ENCODE measurements at places on chromosomes 5 and 9.

- no peak for DNase-seq
Measured at GRCh38 chr5:141942185-141942857, 15.7 kb downstream of the PCDH12 start.

DNA sequence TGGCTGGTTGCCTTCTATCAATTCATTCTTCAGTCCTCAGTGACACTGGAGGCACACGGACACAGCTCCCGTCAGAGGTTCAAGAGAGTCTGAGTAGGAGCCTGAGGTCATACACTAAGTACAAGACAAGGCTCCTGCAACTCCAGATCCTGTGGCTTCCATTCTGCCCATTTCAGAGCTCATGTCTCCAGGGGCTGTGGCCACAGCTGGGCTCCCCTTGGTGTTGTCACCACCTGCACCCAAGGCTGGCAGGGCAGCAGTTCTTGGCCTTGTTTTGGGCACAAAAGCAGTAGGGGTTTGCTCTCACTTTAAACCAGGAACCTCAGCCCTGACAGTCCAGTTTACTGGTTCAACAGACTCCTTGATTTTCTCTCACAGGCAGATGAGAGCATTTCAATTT lies 189.6 kb downstream of the ICE1 start:
- DNase-seq: no peak

DNA sequence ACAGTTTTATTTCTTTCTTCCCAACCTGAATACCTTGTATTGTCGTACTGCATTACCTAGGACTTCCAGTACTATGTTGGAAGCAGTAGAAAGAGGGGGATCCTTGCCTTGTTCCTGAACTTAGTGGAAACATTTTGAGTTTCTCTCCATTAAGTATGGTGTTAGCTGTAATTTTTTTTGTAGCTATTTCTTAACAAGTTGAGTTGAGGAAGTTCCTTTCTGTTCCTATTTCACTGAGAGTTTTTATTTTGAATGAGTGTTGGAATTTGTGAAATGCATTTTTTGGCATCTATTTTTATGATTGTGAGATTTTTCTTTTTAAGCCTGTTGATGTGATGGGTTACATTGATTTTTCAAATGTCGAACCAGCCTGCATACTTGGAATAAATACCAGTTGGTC lies 49.0 kb downstream of the FSD1L start:
- no peak for DNase-seq

- no peak for DNase-seq
Measured at GRCh38 chr5:143782588-143783386, 29.2 kb upstream of the HMHB1 start.

DNA sequence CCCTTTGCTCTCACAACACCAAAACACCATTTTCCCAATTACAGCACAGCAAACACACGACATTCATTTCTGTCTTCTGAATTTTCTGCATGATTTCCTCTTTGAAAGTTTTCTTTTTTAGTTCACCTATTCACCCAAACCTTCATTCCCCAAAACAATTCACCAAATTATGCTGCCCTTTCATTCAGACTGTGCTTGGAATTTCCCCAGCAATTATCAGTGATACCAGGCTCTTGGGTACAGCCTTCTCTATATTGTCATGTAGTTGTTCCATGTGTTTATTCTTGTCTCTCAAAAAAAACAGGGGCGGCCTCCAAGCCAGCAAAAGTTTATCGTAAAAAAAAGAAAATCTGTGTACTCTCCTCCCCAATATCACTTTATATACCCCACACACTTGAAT lies 9.0 kb upstream of the LIX1 start:
- DNase-seq: no peak

DNA sequence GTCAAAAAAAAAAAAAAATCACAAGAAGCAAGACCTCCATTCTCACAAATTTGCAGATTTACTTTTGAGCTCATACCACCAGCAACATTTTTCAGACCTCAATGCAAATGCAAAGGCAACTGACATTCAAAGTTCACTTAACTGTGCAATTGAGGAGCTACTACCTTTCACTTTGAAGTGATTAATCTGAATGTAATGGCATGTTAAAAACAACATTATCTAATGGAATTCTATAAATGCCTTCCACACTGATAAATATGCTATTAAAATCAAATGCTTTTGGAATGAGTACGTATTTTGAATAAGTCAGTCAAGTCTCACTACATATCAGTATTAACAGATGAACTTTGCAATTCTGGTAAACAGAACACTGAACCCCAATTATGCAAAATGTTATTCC lies 32.3 kb downstream of the UBQLN1 start:
- no peak for DNase-seq

- DNase-seq: peak; percentile 82
Measured at GRCh38 chr5:115098041-115098702, 71.5 kb downstream of the TRIM36 start.

DNA sequence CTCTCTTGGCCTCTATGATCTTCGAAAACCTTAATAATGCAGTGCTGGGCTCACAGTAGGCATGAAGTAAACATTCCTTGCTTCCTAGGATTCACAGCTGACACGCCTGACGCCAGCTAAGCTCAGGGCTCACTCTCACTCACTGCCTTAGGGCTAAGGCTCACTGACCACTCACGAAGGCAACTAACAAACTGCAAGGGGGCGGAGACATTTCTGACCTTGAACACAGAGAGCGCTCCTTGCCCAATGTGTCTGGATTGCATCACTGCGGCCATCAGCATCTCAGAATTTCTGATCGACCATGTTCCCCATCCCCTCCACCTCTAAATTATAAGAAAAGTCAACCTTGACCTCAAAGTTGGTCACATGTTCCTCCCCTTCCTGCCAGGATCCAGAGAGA lies 372.6 kb downstream of the EBF1 start:
- DNase-seq: no peak

DNA sequence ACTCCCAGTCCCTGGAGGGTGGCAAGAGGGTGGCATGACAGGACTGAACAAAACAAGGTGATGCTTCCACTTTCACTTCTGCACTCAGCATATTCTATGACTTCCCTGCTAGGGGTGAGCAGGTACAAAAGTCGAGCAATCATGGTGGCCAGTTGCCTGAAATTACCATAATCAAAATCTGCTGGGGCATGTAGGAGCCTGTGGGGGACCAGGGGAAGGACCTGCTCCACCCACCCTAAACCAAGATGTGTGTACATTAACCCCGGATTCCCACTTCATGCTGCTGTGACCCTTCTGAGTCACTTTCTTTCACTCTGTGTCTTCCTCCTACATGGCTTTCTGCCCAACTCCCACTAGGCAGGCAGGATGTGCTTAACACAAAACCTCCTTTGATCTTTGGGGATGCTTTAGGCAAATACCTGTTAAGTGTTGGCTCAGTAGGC lies 73.3 kb upstream of the PHF24 start:
- no peak for DNase-seq

DNA sequence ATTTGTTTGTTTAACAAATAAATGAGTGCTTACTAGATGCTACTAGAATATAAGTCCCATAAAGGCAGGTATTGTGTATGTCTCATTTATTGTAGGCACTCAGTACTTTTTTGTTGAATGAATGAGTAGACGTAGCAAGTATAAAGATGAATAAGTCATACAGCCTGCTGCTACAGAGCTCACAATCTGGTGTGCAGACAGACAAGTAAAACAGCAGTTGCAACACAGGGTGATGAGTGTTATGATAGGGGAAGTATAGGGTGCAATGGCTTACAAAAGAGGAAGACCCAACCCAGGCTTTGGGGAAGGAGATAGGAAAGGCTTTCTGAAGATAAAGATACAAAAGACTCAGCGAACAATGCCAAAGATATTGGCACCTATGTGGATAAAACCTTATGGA lies 47.7 kb downstream of the SH3RF2 start:
- DNase-seq: no peak

DNA sequence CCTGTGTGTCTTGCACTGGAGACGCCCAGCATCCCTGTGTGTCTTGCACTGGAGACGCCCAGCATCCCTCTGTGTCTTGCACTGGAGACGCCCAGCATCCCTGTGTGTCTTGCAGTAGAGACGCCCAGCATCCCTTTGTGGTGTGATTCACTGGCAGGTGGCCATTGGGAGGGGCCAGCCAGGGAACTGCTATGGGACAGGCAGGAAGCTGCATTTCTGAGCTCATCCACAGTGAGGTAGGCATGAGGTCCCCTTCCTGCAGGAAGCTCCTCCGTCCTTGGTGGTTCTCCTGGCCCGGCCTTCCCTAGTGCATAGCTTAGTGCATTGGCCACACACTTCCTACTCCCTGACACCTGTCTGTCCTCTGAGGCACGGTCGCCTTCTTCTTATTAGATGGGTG lies 43.5 kb downstream of the IRX1 start:
- DNase-seq: no peak

DNA sequence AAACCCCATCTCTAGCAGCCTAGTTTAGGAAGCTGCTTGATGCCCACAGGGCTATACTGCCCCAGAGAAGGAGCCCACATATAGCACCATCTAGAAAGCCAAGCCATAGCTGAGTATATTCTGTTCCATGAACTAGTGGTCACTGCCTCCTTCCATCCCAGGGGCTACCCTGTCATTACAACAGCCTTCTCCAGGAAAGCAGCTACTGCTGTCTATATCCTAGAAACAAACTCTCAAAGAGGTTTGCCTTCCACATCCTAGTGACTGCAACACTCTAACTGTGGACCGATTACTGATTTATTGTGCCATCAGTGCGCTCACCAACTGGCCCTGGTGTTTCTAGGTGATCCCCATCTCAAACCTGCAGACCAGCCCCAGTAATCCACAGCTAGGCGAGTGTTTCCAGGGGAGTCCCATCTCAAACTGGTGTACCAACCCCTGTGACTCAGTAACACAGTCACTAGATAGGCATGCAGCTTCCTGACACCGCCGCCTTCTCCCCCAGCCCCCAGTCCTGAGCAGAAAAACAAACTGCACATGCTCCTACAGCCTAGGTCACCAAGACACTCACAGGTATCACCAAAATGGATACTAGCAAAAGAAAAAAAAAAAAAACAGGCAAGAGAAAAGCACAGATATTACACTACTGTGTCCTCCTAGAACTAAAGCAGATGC lies 14.8 kb downstream of the SPTLC1 start:
- peak; percentile 85 for DNase-seq

DNA sequence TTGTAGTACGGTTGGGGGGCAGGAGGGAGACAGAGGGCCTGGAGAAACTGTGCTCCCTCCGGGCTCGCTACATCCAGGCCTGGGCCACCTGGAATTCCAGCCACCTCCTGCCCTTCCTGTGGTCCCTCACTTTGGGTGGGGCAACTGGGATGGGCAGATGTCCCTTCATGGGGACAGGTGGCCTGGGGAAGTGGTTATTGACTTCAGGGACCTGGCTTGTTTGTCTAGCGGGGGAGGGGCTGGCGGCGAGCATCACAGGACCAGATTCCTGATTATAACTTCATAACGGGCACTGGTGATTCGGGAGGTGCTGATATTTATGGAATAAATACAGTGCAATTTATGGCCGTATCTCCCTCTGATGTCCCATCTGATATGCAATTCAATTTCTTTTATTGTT lies 20.1 kb upstream of the LAMC3 start:
- DNase-seq: no peak

- DNase-seq: no peak
Measured at GRCh38 chr9:120161776-120162175, 418.2 kb downstream of the CDK5RAP2 start.

DNA sequence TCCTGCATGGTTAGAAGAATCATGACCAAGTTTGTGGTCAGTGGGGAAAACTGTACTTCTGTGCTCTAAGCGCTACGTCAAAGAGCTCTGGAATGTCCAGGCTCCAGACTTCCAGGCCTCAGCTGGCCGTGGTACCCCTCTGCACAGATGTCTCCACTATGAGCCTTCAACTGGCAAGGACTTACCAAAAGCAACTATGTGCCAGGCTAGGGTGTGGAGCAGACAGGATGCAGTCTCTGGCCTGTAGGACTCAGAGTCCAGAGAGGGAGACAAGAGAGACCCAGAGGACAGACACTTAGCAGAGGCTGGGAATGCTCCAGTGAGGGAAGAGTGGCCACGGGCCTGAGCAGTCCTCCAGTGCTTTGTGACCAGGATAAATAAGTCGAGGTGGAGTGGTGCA lies 31.0 kb upstream of the TCF7 start:
- peak; percentile 46 for DNase-seq

- DNase-seq: no peak
Measured at GRCh38 chr9:17839776-17840175, 260.9 kb downstream of the SH3GL2 start.

GRCh38 chr5:150519978-150520377 lies 12.0 kb downstream of the NDST1 start:
- DNase-seq: no peak

GRCh38 chr5:105688227-105688792 lies 1982.4 kb downstream of the EFNA5 start:
- DNase-seq: no peak

GRCh38 chr9:126791406-126792230 lies 13.2 kb upstream of the ZBTB43 start:
- peak; percentile 97 for DNase-seq

DNA sequence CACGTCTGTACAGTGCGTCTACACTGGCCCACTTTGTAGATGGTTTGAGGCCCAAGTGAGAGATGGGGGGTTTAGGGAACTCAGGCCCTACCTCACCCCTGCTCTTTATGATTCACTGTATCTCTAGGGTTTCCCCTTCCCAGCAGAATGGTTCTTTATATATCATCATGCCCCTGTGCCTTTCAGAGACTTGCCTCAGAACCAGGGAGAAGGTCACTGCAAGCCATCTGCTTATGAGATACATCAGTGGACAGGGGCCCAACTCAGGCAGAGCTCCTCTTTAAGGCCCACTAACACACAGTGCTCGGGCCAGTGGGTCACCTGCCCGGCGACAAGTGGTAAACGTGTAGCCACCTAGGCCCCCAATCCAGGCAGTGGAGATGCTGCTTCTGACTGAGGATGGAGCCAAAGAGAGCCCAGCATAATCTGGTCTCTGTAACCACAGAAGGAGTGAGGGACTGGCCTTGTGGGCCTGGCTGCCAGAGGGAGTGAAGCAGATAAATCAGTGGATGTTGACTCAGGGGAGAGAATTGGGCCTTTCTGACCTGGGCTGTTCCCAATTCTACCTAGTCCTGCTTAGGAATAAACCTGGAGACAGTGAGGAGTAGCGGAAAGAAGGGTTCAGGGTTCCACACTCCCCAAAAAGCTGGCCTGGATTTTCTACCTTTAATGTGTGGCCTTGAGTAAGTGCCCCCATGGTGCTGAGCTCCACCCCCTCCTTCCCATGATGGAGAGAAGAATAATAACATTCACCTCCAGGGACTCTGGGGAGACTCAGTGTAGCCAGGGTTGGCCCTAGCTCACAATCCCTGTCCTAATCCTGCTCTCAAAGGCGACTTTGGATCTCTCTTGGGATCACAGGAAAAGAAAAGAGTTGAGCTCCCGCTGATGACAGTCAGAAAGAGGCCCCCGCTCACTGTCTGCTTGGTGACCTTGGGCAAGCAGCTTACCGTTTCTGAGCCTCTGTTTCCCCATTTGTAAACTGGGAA lies 2.8 kb upstream of the DUSP1 start:
- DNase-seq: peak; percentile 67

Data from foreskin fibroblast (primary cell).